ENCODE measurements at places on chromosomes 1 and 21.

DNA sequence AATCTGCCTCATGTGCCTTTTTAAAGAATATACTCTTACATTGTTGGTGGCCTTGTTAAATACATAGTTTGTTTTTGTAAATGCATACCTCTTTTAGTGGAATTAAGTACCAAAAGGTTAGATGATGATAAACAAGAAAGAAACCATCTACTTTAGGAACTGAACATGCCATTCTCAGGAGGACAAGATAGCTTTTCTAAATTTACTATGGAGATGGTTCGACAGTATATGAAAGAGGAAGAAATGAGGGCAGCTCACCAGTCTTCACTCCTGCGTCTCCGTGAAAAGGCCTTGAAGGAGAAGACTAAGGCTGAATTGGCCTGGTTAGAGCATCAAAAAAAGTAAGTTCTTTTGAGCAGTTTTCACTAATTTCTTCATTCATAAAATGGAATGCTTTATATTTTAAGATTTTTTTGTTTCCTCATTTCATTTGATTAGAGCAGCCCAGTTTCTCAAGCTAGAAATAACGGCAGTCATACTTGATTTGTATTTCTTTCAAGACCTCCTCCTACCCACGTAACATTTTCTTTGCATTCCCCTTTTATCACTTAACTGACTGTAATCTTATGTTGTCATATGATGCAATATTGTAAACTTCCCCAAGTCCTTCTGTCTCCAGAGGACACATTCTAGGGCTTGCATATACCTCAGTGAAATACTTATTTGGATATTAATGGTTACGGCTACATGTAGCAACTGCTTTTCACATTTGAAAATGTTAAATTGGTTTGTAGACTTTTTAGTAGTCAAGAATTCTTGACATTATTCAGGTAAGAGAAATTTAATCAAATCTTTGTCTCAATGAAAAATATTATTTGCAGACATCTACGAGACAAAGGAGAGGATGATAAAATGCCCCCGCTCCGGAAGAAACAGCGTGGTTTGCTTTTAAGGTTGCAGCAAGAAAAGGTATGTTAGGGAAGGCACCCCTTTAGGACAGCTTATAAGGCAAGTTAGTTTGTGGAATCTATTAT is 99.3 kb downstream of the CEP350 start:
- no peak for DNase-seq

- DNase-seq = no peak
These were observed 1797.4 kb downstream of the NCAM2 start for GRCh38 chr21:22795644-22796043.

DNA sequence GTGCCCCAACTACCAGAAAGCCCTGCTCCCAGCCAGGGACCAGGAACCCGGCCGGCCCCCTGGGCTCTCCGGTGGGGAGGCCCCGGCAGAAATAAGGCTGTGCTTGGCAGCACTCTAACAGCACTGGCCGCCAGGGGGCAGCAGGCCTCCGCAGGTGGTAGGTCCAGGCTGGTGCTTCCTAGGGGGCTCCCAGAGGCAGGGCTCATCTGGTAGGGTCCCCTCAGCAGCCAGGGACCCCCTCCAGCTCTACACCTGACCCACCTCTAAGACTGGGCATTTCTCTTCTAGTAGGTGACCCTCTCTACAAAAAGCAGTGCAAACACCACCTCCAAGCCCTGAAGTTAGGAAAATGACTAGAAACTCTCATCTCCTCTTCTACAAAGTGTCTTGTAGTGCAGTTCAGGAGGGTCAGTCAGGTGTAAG is 85.6 kb downstream of the STUM start:
- peak; percentile 87 for DNase-seq

DNA sequence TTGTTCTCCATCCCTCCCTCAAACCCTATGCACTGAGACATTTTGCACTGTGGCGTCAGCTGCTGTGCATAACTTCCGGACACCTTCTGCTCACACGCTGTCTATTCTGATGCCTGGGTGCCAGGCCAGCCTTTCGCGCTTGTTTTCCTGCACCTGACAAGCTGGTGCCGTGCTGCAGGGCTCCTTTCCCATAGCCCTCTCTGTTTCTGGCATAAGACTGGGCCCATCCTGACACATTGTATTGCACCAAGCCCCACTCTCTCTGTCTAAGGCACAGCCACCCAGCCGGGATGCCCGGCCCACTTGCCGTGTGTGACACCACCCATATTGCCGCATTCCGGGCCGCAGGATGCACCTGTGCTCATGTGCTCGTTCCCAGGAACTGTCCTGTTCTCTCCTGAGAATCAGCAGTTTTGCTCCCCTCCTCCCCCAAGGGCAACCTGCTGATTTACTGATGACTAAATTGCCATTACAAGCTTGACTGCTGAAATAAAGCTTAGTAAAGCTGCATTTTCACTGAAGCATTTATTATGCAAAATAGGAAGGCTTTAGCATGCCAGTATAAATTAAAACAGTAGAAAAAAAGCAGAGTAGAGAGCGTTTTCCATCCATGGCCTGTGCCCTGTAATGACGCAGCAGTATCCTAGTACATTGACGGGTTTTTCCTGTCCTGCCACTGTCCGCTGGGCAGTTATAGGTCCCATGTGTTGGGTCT is 88.0 kb downstream of the CD247 start:
- no peak for DNase-seq

DNA sequence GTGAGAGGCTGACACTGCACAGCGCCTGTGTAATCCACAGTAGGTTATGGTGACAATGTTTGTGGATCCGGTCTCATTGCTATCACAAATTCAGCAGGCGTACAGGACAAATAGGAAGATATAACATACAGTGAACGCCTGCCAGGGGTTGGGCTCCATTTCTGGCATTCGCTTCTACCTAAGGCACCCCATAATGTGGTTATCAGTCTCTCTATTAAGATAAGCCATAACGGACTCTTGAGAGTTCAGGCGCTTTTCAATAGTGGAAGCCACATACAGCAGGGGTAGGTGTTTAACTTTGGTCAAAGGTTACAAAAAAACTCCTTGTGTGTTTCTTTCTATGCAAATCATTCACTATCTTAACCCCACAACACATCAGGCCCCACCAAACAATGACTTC is 72.8 kb downstream of the SIPA1L2 start:
- no peak for DNase-seq

DNA sequence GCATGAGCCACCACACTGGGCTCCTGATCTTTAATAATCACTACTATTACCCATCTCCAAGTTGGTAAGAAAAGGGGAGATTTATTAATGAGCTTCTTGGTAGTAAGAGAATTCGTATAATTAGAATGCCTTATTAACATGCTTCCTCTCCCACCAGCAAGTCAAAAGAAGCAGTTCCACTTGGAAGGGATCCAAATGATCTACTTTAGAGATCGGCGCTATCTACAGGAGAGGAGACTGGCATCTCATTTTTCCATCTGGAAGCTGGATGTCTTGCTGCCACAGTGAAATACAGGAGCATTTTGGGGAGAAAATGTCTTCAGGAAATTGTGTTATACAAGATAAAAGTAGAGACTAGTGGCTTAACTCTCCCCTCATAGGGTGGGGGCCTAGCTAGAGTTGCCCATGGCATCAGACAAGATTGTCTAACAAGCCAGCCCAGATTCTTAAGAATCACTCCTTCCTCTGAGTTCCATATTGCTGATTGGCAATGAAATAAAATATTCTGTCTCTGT is 33.6 kb upstream of the CAMSAP2 start:
- no peak for DNase-seq

Measured in activated naive CD4-positive, alpha-beta T cell treated with anti-CD3 and anti-CD28 coated beads for 36 hours (primary cell).